ENCODE measurements at places on chromosomes 1 and 21.

DNA sequence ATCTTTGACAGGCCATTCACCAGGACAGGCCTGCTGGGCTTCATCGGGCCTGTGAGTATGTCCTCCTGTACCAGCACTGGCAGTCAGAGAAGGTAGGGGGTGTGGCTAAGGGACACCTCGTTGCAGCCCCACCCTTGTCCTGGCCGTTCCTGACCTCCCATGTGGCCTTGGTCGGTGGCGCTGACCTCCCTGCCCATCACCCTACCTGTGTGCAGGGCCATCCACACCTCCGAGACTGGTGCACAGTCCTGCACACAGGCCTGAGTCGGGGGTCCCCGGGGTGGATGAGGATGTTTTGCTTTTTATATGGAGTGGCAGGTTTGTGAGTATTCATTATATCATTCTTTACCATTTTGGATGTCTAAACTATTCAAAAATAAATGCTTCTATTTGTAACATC, 59.0 kb downstream of the S100B start:
- DNase-seq = no peak

DNA sequence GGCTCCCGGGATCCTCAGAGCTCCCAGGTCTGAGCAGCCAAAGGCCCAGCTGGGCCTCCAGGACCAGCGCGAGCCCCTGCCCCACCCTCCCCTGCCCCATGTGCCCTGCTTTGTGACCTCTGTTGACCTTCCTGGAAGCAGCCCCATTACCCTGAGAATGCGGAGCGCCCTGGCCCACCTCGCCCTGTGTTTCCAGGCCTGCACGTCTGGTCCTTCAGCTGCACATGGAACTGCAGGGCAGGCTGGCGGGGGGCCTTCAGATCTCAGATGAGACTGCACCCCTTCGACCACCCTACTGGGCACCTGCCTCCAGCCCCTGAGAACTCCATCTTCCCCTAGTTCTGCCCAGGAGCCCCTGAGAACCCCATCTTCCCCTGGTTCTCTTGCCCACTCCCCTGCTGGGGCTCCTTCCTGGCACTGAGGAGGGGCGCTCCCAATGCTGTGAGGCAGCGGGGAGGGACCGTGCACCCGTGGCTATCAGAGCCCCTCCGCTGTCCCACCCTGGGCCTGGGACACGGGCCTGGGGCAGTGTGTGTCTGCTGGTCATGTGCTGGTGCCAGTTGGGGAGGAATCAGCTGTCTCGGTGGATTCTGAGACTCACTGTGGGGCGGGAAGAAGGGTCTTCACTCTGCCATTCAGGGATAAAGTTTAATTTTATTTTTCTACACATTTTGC, 25.1 kb downstream of the TMEM201 start:
- no peak for DNase-seq

- DNase-seq = no peak
These were observed 21.9 kb upstream of the NEK2 start for GRCh38 chr1:211697356-211697755.

- no peak for DNase-seq
These were observed 41.3 kb upstream of the RUNX1 start for GRCh38 chr21:35090403-35090802.

Data from brain pericyte (primary cell).